ENCODE measurements at places on chromosomes 16 and 17.

DNA sequence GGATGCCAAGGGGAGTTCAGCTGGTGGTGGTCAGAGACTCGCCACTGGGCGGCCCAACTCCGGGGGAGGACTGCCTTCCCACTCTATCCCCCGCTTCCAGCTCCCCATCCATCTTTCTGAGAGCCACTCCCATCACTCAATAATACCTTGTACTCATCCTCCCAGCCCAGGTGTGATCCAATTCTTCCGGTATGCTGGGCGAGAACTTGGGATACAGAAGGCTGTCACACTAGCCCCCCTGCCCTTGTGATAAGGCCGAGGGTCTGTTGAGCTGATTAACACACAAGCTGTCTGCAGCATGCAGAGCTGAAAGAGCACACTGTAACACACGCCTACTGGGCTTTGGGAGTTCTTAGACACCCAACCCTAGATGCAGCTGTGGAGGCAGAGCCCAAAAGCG lies 460.4 kb upstream of the EEF2KMT start:
- DNase-seq: no peak

GRCh38 chr16:2827831-2828520 lies 2.1 kb upstream of the ZG16B start:
- peak; percentile 95 for DNase-seq

DNA sequence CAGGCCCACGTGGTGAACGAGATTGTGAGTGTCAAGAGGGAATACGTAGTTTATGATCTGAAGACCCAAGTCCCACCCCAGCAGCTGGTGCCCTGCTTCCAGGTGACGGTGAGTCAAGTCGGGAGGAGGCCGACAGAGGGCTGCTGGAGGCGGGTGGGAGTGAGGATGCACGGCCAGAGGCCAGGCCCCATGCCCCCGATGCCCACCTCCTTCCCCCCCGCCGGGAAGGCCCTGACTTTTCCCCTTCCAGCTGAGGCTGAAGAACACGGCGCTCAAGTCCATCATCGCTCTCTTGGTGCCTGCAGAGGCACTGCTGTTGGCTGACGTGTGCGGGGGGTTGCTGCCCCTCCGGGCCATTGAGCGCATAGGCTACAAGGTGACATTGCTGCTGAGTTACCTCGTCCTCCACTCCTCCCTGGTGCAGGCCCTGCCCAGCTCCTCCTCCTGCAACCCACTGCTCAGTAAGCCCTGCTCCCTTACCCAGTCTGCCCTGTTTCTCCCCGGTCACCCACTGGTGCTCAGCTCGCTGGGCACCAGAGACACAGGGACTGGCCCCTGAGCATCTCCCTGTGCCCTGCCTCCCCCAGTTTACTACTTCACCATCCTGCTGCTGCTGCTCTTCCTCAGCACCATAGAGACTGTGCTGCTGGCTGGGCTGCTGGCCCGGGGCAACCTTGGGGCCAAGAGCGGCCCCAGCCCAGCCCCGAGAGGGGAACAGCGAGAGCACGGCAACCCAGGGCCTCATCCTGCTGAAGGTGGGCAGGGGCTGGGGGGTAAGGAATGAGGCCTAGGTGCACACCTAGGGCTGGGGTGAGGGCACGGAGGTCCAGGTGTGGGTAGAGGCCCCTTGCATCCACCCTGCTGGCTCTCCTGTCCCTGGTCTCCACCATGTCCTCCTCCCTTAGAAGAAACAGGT lies 2.6 kb downstream of the ZACN start:
- no peak for DNase-seq

GRCh38 chr16:27485126-27485525 lies 64.6 kb downstream of the GTF3C1 start:
- DNase-seq: no peak

DNA sequence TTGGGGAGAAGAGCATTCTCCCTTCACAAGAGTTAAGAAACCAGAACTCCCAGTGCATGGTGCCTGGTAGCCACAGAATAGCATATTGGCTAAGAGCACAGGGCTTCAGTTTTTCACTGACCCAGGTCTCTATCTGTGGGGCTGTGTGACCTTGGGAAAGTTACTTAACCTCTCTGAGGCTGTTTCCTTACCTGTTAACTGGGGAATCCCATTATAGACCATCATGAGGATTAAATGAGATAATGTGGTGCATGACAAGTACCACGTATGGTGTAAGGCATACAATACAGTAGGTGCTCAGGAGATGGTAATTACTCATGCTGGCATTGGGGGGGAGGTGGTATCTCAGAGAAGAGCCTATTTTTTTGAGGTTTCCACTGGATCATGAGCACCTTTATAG lies 33.6 kb downstream of the BEAN1 start:
- DNase-seq: no peak

GRCh38 chr17:27958708-27959381 lies 65.7 kb upstream of the LYRM9 start:
- no peak for DNase-seq

DNA sequence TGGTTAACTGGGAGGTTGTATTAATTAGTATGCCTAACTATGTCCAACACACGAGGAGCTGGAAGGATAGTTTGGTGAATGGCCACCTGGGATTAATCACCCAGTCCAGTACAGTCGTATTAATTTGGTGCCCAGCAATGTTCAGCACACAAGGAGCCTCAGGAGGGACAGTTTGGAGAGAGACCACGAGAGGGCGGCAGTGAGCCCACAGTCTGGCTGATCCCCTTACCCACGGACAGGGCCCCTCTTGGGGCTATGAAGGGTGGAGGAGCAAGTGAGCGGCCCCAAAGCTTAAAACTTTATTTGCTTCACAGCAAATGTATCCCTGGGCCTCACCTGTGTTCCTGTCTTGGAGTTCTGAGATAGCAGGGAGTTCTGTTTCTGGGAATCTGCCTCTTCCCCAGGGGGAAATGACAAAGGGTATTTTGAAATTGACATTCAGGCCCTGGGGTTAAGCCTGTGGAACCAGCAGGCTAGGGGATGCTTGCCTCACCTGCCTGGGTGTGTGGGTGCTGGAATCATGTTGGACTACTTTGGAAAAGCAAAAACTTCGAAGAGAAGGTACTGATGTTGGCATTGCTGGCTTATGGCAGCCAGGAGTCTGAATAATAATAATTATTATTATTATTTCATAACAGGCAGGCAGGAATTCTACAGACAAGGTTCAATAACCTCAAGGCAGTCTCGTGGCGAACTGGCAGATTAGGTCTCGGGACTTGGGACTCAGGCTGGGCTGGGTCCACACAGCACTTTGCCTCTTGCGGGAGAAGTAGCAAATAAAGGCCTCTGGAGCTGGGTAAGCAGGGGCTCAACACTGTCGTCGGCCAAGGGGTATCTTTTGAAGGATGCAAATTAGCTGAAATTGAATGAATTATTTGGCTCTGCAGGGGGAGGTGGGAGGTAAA lies 227.6 kb upstream of the ASIC2 start:
- DNase-seq: peak; percentile 83

DNA sequence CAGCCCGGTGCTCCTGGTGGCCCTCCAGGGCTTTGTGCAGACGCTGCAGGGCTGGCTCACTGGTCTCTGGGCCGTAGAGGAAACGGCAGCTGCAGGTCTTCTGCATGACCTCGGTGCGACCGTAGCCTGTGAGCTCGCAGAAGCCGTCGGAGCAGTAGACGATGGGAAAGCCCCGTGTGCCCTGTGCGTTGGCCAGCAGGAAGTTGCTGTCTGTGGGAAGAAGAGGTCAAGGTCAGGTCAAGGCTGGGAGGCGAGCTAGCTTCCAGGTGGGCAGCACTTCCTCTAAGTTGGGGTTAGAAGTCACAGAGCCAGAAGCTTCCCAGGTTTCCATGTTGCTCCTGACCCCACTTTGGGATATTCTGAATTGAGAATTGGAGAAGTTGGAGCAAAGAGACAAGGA lies 2.1 kb downstream of the KCNH4 start:
- no peak for DNase-seq

GRCh38 chr17:21453144-21453898 lies 77.2 kb downstream of the KCNJ12 start:
- no peak for DNase-seq

All from trophoblast cell (in vitro differentiated cells and primary cell).